Eye (tissue), 1 donor: ENCODE measurements at places on chromosomes 5 and 9.

DNA sequence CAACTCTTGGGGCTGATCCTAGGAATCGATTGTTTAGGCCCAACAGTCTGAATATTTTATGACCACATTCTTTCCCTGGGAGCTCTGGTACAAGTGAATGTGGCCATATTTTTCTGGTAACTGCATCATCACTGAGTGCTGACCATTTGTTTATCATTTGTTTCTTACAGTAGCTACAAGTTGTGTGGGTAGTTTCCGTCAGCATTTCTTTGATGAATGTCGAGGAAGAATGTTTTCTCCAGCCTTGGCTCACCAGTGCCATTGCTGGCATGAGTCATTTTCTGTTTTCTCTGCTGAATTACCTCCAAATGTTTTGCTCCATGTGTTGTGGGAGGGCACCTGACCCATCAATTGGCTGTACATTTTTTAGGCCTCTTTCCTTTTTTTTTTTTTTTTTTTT, 14.1 kb upstream of the CARD19 start:
- no peak for DNase-seq

- no peak for DNase-seq
Measured at GRCh38 chr5:72702881-72703434, 113.5 kb upstream of the TNPO1 start.

DNA sequence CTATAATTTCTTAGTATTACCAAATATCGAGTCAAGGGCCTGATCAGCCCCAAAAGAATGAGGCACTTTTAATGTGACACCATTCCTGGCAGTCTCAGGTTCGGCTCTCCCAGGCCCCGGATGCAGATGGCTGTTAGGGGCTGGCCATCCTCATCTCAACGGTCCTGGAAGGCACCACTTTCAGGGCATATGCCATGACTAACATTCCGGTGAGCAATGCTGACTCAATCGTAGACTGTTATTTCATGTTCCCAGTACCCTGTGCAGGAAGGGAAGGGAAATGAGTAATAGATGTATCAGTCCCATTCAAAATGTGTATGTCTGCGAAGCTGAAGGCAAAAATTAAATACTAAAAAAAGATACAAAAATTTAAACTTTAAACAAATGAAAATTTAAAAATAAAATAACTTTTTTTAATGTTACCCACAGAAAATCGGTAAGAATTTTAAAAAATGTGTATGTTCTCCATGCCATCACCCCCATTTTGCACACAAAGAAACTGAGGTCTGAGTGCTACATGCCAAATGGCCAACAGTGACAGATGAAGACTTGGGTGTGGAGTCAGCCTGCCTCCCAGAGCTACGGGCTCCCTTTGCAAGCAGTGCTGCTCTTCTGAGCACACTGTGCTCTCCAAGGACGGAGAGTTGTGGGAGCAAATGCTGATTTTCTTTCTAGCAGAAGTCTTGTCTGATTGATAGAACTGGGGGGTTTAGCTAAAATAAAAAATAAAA, 79.0 kb downstream of the GLDC start:
- DNase-seq = no peak

DNA sequence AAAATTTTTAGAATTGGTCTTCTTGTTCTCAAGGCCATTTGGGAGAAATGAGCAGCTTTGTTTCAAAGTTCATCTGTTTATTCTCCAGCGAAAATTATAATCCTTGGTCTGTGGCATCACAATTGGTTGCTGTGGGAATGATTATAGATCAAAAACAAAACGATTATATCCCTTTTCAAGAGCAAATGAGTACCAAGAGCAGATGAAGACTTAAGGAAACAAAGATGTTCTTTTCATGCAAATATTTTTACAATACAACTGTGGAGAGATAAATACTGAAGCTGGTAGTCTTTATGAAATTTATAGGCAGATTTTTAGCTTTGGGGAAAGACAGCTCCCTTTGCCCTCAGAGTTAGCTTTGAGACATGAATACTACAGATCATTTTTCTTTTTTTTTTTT, 620.8 kb upstream of the DMAC1 start:
- no peak for DNase-seq

- no peak for DNase-seq
Measured at GRCh38 chr5:157451806-157452205, 8.2 kb upstream of the NIPAL4 start.

DNA sequence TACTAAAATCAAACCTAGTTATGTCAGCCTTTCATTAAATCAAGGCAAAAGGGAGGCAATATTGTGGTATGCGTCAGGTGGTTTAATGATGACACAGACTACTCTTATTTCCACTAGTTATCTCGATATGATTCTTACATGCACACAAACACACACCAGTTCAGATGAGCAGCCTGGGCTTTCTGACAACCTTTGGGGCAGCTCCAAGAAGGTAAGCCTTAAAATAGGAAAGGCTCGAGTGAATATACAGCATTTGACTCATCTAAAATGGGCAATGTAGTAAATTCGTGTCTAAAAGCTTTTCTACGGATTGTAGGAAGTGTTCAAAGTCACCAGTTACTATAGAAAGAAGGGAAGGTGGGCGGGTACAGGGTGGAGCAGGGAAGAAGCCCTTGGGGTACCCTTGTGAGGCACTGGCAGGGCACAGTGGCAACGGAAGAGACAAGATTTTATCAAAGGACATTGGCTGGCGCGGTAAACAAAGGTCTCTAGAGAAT, 1.9 kb downstream of the ANKH start:
- DNase-seq = peak; percentile 9

DNA sequence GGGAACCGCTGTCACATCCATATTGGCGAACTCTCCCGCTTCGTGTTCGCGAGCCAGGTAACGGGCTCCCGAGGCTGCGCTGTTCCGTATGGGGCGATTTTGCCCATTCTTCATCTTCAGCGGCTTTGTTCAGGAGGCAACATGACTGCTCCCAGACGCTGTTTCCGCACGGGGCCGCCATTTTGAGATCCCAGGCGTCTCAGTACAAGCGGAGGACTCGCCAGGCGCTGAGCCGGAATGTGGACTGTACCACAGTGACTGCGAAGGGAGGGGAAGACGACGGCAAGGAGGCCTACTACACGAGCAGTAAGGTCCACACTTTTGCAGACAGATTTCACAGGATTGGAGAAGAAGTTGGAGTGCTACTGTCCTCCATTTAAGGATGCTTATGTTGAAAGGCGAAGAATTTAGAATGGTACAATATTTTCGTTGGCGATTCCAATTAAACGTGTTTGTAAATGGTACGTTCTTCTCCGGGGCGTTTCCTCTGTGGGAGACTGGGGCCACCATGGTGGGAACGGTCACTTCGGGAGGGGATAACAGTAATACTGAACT, 41.6 kb upstream of the ZNF300 start:
- DNase-seq = peak; percentile 98

- no peak for DNase-seq
Measured at GRCh38 chr9:81250041-81250440, 439.3 kb downstream of the TLE1 start.

- DNase-seq = no peak
Measured at GRCh38 chr5:157486221-157486681, 26.2 kb downstream of the NIPAL4 start.

DNA sequence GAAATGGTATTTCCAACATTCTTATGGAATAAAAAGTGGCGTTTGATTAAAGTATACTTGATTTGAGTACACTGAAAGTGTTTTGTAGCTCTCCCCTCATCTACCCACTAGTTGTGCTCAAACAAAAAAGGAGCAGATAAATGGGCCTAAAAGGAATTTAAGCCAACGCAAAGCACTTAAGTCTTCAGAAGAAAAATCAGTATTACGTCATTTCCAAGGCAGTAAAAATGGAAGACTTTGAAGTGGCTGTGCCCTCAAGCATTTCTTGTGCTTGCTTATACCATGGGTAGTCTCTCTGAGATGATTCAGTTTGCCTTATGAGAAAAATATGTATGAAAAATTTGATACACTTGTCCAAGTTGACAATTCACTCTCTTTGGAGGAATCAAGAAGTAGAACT, 279.9 kb upstream of the CD180 start:
- no peak for DNase-seq

- no peak for DNase-seq
Measured at GRCh38 chr9:32558408-32558934, 6.1 kb upstream of the TOPORS start.

- peak; percentile 85 for DNase-seq
Measured at GRCh38 chr9:99822806-99823591, 1.3 kb downstream of the NR4A3 start.

GRCh38 chr9:68505681-68506409, 34.8 kb downstream of the TMEM252 start:
- no peak for DNase-seq

GRCh38 chr9:103714992-103715391, 379.1 kb upstream of the SMC2 start:
- no peak for DNase-seq

DNA sequence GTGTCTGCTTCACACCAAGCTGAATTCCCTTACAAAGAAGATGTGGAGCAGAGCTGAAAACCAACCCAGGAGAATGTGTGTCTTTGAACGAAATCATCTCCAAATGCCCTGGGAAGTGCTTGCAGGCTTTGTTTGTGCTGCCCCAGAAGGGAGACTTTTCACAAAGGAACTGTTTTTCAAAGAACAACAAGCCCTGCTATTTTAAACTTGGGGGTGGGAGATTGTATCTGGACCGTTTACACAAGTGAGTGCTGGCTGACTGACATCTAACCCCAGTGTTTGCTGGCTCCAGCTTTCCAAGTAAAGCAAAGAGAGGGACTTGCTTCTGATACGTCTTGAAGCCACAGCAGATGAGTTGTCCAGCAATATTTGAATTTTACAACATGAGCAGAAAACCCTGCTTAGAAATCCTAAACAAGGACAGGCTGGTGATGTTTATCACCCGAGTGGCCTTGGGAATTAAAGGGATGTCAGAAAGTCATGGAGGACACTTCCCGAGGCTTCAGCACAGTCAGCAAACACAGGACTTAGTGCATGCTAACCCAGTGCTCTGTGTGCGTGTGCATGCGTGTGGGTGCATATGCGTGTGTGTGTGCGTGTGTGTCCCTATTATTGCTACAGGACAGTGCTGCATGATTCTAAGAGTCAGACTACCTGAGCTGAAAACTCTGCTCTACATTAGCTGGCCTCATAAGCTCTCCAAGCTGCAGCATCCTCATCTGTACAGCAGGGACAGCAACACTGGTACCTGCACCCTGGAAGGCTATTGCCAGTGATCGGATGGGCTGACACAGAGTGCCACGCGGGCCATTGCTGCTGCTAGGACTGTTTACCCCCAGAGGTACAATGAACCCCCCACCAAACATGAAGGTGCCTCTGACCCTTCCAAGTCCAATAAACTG, 1.4 kb downstream of the ADAMTS12 start:
- DNase-seq = peak; percentile 45

GRCh38 chr9:75866273-75866871, 24.1 kb upstream of the PCSK5 start:
- DNase-seq = peak; percentile 83

- DNase-seq = no peak
Measured at GRCh38 chr9:135501261-135502167, 1.0 kb downstream of the MRPS2 start.

DNA sequence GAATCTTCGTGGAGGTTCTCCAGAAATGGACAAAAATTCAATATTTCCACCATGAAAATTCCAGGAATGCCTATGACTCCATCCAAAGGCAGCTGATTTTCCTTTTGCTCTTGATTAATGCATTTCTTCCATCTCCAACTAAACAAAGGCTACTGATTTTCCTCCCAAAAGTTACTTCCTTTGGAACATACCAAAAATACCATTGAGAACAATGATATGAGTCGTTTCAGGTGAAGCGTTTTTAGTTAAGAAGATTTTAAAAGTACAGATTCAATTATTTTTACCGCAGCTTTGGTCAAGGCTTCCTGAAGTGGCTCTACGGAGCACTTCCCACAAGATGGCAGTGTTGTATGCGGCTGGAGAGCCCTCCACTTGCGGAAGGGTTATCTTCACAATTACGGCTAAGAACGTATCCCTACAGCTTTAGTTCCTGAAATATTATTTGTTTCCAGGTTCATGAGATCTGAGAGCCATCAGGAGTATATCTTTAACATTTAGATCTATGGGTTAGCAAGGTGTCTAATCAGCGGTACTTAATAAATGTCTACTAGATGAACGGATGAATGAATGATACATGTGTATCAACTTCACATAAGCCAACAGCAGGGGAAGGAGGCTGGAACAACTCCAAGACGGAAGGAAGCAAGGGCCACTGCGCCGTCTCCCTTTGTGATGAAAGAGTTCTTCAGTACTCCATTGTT, 35.9 kb upstream of the ARSB start:
- DNase-seq = peak; percentile 89

GRCh38 chr5:10701567-10702039, 59.4 kb downstream of the DAP start:
- DNase-seq = peak; percentile 73

DNA sequence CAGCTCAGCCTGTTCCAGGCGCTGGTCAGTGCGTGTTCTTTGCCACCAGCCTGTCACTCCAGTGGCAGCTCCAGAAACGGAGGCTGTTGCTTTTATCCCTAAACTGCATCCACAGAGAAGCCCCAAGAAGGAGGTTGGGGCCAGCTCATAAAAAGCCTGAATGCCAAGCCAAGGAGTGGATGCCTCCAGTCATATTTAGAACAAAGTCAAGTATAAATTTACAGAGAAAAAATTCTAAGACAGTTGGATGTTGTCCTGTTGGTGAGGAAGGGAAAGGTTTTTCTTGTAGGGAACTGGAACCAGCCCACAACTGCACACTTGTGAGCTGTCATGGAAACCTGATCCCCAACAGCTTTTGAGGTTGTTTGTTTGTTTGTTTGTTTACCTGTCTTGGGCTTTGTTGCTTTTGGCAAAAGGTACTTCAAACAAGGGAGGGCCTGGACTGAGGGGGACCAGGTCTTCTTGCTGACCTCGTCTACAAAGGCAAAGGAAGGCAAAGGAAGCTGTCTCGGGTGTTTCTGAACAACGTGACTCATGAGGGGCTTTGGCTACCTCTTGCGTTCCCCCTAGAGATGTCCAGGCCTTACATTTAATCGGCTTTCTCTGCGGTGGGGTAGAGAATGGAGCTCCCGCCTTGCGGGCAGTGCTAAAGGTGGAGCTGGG, 36.7 kb downstream of the OLFML2A start:
- no peak for DNase-seq

DNA sequence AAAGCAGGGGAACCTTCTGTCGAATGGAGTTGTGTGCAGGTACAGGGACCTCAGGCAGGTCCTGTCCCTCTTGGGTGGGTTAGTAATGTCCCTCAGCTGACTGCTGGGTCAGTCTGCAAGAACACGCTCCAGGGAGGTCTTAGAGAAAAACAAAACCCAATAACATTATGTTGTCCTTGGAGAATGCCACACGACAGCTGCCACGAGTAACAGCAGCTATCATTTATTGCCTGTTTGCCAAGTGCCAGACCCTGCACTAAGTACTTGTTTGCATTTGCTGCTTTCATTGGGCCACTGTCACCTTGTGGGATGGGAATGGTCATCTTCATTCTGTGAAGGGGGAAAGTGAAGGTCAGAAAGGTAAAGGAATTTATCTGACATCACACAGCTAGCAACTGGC, 310.3 kb downstream of the SLIT3 start:
- DNase-seq = no peak

DNA sequence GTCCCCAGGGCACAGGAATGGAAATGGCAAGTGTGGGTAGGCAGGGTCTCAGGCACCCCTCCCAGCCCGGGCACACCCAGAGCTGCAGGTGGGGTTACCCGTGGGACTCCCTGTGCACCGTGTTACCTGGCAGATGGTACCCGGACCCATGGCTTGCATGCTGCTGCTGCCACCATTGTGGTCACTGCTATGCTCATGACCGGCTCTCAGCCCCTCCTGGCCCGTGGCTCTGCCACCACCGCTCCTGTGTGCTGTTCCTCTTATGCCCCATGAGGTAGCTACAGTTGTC, 21.7 kb upstream of the HMCN2 start:
- DNase-seq = no peak
